IPS-NIHi11 (cell line): ENCODE measurements at places on chromosomes 5 and 9.

- peak; percentile 35 for DNase-seq
Observed at GRCh38 chr9:5714501-5715401, 85.8 kb downstream of the RIC1 start.

DNA sequence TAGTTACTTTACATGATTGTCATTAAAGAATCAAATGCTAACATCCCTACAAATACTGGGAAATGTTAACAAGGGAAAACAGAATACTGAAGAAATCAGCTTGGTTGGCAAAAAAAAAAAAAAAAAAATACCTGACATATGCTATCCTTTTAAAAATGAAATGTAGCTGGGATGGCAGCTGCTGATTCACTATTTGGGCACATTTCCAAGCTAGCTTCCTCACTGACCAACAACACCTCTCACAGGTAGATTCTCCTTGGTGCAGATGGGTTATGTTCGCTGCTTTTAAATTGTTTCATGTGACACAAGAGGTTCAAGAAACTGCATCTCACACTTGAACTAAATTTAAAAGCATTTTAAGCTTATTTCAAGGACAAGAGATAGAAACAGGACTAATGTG, 6.1 kb upstream of the PRUNE2 start:
- no peak for DNase-seq

DNA sequence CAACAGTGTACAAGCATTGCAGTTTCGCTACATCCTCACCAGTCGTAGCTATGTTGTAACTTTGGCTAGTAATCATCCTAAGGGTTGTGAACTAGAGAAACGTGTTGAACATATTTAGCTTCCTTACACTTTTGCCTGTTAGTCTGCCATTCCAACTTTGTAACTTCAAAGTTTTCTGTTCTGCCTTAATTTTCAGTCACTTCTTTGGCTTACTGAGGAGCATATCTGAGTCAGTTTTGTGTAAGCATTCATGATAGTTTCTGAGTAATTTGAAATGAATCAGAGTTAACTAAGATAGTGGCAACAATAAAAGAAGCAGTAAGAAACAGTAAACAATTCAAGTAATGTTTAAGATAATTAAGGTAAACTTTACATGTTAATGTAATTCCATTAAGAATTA, 58.9 kb upstream of the MCCC2 start:
- DNase-seq, result no peak

DNA sequence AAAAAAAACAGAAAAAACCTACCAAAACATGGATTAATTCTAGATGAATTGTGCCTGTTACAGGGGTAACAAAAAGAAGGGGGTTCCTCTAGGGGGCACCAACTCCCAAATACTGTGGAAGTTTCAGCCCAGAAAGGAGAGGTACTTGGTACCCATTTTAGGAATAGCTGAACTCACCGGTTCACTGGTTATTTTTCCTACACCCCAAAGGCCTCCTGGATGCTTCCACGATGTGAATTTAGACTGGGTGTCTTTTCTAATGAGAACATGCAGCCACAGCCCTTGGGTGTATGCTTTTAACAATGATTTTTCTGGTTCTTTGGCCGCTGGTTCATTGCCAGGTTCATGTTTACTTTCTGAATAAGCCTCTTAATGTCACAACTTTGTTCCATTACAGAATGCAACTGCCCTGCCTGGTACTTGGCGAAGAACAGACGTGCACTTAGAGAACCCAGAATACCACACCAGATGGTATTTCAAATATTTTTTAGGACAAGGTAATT, 46.7 kb downstream of the GARNL3 start:
- peak; percentile 45 for DNase-seq

GRCh38 chr9:2299156-2299842, 284.2 kb downstream of the SMARCA2 start:
- DNase-seq, result no peak

DNA sequence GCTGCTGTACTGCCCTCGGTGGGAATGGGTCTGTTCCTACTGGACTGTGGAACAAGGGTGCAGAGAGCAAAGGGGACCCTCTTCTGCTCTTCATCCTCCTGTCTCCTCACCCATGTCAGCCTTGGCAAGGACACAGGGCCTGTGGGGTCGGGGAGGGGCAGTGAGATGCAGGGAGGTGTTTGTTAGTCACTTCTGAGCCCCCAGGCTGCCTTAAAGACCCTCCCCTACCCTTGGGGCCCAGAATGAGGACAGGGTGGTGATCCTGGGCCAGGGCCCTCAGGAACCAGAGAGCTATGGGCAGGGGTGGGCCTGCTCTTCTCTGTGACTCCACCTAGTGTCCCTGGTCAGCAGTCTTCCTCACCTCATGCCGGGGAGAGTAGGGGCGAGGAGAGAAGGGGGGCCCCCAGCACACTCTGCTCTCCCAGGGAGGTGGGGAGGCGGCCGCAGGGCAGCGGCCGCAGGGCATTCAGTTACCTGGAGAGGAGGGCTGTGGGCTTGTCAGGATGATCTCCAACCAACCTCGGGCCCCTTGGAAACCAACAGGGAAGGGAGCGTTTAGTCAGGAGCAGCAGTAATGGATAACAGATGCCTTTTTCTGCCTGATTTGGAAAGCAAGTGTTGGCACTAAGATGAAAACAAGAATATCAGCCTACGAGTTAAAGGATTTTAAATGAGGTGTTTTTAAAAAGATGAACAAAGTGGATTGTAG, 62.0 kb upstream of the GARNL3 start:
- no peak for DNase-seq

DNA sequence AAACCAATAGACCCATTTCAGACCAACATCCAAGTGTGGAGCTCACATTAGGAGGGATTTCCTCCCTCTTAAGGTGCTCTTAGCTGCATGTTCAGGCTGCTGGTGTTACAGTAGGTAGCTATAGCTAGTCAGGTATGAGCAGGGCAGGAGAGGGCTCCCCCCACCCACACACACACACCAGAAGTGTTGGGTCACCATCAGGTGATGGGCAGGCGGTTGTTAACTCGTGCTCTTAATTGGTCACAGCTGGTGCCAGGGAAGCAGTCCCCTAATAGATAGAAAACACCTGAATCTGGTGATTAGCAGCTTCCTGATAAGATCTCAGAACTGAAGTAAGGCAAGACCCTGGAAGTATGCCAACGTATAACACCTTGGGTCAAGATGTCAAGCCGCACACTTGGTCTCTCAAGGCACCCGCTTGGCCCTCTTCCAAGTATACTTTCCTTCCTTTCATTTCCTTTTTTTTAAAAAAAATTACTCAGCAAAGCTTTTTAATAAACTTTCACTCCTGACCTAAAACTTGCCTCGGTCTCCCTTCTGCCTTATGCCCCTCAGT, 532.4 kb downstream of the DNAH5 start:
- no peak for DNase-seq

DNA sequence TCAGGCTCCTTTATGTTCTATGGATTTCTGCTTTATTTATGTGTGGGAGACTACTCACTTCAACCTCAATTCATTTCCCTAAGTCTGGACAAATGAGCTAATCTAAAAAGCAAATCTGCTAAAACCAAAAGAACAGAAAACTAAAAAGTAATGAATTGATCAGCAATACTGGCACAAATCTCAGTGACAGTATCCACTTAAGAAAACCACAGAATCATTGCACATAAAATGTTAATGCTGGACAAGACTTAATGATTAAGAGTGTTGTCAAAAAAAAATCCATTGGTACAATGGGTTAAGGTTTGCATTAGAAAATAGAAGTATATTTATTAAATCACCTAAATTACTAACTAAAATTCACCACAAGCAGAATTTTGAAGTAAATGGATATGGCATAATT, 147.6 kb downstream of the EDIL3 start:
- no peak for DNase-seq

- no peak for DNase-seq
Observed at GRCh38 chr9:108550106-108550505, 305.7 kb downstream of the ACTL7B start.

DNA sequence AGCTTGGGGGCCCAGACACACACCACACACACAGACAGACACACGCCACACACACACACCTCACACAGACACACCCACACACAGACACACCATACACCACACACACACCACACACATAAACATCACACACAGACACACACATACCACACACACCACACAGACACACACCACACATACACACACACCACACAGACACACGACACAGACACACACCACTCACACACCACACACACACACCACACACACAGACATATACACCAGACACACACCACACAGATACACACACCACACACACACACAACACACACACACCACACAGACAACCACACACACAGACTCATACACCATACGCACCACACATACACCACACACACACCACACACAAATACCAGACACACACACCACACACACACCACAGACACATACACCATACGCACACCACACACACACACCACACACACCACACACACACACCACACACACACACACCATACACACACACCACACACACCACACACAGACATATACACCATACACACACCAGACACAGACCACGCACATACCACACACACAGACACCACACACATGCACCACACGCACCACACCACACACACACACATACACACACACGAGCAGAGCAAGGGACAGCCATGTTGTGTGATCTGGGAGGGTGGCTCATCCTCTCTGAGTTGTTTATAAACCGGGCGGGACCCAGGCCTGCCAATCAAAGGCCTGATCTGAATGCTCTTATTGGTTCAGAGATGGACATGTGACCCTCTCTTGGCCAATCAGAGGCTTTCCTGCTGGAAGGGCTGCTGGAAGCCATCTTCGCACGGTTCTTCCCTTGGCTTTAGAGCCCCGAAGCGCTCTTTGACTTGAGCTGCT, 148.3 kb downstream of the GAPVD1 start:
- peak; percentile 82 for DNase-seq

DNA sequence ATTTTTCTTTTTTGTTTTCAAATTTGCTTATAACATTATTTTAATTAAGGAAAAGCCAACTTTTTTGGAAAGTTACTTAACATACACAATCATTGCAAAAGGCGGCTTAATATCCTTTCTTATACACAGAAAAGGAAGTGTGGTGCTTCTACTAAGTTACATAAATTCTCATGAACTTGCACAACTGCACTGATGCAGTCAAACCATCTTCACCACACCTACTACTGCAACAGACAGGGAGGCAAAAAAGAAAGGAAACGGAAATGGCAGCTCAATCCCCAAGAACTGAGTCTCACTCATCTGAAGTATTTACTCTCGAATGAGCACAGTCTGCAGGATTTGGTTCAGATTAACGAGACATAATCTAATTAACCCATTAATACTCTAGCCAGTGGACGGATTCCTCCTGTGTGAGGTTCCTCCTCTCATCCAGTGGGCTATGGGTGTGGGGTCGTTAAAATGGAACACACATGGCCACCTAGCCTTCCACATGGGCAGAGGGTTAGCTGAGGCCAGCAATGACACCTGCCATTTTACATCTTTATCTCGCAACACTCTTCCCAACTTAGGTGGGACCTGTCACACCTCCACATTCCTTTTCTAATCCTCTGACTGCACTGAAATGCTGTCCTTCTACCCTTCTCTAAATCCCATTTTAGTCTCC, 30.0 kb downstream of the GOLM1 start:
- no peak for DNase-seq

- DNase-seq, result peak; percentile 31
Observed at GRCh38 chr9:3906437-3907213, 380.8 kb upstream of the RFX3 start.

- peak; percentile 74 for DNase-seq
Observed at GRCh38 chr5:43007246-43007910, 32.7 kb downstream of the ANXA2R start.

- DNase-seq, result peak; percentile 92
Observed at GRCh38 chr9:136572003-136572827, 26.4 kb upstream of the NOTCH1 start.

GRCh38 chr9:14209399-14210345, 104.3 kb downstream of the NFIB start:
- no peak for DNase-seq

GRCh38 chr9:82570226-82570625, 492.7 kb downstream of the RASEF start:
- no peak for DNase-seq

DNA sequence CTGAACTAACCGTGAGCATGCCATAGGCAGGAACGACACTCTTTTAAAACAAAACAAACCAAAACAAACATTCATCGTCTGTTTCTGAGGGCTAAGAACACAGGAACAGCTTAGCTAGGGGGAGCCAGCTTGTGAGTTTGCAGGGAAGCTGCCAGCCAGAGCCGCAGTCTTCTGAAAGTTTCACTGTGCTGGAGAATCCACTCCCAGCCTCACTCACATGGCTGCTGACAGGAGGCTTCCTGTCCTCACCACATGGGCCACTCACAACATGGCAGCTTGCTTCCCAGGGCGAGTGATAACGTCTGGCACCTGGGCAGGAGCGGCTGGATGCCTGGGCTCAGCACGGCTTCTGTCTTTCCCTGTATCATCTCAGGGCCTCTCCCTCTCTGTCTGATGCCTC, 275.2 kb downstream of the MSX2 start:
- DNase-seq, result no peak

- DNase-seq, result no peak
Observed at GRCh38 chr5:157252711-157253465, 13.0 kb upstream of the CYFIP2 start.

DNA sequence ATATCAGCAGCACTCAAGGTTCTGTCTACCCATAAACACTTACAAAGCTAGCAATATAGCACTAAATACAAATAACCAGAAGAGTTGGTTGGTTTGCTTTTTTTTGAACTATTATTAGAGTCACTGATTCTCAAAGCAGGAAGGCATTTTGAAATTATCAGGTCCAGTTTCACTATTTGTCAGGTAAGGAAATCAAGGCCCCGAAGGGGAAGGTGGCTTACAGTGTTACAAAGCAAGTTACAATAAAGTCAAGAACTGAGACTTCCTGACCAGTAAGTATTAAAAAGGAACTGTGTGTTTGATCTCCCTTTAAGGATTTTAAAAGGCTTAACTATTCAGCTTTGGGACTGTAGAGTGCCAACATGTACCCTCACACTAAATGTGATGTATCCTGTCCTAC, 10.8 kb downstream of the C5orf15 start:
- DNase-seq, result no peak

- no peak for DNase-seq
Observed at GRCh38 chr5:52469420-52469819, 318.3 kb upstream of the ITGA1 start.

DNA sequence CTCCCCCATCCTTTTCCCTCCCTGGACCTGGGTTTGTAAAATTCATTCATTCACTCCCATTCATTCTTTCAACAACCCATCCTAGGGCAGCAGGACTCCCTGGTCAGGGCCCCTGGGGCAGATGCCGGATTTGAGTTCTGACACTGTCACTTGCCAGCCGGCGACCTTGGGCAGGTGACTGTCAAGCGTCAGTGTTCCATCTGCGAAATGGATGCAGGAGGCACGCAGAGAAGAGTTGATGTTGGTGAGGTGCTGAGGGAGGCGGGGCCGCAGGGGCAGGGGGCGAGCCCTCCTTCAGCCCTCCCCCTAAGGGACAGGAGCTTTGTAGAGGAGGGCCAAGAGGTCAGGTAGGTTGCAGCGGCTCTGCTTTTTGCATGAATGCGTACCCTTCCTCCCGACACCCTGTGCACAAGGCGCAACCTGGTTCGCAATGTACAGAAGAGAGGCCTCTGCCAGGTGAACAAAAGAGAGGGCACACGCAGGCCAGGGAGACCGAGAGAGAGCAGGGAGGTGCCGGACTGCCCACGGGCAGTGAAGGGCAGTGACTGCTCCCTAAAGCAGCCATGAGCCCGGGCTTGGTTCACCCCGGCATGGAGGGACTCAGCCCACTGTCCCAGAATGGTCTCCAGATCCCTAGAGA, 128.1 kb downstream of the BARX1 start:
- DNase-seq, result peak; percentile 31
